ENCODE measurements at places on chromosomes 4 and X.

DNA sequence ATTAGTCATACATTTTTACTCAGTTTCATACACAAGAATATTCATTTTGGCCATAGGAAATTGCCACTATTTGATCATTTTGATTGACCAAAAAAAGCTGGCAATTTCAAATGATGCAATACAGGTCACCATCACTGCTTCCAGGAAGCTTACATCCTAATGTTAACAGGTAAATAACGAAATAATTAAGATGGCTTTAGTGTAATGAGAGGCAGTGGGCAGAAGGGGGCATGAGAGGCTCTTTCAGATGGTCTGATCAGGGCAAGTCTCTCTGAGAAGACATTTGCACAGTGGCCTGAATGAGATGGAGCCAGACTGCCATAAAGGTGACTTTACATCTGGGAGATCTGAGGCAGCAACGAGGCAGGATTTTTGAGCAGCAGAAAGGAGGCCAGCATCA is 170.7 kb downstream of the SLIT2 start:
- DNase-seq = peak; percentile 80

DNA sequence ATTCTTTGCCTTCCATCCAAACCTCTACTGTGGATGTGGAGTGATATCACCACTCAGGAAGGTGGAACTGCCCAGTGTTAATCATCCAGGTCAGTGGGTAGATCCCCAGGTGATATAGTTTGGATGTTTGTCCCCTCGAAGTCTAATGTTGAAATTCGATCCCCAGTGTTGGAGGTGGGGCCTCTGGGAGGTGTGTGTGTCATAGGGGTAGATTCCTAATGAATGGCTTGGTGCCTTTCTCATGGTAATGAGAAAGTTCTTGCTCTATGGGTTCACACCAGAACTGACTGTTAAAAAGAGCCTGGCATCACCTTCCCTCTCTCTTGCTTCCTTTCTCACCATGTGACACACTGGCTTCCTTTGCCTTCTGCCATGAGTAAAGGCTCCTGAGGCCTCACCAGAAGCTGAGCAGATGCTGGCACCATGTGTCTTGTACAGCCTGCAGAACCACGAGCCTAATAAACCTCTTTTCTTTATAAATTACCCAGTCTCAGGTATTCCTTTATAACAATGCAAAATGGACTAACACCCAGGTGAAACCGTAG is 6.8 kb upstream of the SOWAHB start:
- DNase-seq = no peak

GRCh38 chr4:17058536-17058915 is 160.1 kb upstream of the LDB2 start:
- no peak for DNase-seq

DNA sequence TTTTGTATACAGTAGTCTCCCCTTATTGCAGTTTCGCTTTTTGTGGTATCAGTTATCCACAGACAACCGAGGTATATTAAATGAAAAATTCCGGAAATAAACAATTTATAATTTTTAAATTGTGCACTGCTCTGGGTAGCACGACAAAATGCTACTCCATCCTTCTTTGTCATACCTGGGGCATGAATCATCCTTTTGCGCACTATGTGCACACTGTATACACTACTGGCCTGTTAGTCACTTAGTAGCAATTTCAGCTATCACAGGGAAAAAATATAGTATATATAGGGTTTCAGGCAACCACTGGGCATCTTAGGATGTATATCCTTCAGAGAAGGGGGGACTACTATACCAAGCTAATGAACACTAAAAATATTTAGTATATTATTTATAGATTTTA is 198.8 kb upstream of the FAT4 start:
- no peak for DNase-seq

DNA sequence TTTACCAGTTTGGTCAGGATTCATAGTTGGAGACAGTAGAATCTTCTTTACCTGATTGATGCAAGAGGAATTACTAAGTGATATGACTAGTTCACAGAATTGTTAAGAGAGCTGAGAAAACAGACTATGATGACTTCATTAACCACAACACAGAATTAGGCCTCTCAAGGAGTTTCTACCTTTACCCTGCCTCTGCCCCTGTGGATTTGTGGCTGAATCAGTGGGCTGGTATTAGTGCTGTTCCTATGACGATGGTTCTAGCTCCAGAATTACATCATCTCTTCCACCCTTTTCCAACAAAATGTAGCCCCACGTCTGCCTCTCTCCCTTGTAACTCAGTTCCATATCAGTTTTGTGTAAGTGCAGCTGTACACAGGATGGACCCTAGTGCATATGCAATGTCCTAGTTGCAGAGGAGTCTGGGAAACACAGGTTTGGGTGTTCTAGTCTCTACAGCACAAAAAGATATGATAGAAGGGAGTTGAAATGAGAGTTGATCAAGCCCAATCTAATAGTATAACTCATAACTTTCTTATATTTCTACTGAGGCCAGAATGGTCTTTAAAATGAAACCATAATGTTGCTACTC is 99.3 kb downstream of the ANXA5 start:
- peak; percentile 66 for DNase-seq

DNA sequence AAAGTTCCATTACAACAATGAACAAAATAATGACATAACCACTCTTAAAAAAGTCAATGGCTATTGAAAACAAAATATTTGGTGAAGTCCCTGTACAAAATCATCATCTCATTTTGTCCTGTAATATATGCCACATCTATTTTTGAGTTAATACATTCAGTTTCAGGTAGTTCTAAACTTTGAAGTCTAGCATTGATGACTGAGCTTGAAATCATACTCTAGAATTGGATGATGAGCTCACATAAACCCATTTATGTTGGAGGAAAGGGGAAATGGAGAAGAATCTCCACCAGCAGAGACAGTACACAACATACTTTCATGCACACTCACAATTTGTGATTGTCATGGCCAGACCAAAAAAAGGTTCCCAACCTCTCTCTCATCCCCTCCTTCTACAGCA is 371.1 kb upstream of the NR3C2 start:
- DNase-seq = no peak

- no peak for DNase-seq
Observed at GRCh38 chr4:158624889-158625478, 46.7 kb downstream of the C4orf46 start.

DNA sequence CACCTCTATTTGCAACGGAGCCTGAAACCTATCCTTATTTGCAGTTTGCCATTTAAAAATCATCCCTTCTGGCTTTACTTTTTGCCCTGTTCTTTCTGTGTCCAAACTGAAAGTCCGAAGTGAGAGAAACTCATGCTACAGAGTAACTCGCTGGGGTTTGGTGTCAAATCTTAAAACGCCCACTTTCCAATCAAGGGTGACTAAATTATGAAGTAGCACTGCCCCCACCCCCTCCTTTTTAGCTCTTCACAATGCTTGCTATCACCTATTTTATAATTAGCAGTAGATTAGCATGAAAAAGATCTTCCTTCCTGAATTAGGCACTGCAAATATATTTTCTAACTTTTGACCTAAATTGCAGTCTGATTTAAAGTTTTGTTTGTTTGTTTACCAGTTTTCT is 52.5 kb downstream of the VGLL1 start:
- no peak for DNase-seq

DNA sequence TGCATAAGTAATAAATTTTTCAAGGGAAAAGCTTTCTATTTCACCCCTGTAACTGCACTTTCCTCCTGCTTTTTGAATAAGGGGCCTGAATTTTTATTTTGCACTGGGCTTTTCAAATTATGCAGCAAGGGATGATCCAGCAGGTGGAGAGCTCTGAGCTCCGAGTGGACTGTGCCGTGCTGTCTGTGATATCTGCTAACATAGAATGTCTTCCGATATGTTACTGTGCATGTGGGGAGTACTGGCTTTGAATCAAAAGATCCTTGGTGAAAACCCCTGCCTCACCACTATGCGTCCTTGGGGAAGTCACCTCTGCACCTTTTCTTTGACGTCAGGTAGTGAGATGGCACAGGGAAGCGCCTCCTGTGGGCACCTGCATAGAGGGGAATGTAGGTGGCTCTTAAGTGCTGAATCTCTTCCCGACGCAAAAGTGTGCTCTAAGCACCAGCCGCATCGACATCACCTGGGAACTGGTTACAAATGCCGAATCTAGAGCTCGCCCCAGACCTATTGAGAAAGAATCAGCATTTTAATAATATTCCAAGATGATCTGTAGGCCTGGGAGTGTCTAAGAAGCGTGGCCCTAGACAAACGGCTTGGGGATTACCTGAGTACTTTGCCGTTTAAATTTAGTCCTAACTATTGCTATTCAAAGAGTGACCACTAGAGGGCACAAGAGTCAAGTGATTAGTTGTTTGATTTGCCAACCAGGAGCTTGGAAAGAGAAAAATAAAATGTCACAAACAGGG is 19.2 kb upstream of the WFS1 start:
- no peak for DNase-seq

DNA sequence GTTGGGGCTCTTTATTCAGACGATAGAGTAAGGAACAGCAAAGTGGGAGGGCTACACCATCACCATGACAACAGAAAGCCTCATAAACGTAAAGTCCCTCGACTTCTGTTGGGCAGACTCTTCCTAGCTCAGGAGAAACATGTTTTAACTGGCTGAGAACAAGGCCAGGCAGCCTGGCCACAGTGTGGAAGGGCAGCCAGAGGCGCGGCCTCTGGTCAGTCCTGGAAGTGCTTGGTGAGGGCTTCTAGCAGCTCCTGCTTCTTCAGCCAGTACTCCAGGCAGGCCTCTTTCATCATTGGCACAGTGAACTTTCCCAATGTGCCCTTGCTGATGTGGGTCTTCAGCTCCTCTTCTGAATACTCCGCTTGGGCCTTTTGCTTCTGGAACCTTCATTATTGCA is 690.9 kb downstream of the PCDH19 start:
- no peak for DNase-seq

DNA sequence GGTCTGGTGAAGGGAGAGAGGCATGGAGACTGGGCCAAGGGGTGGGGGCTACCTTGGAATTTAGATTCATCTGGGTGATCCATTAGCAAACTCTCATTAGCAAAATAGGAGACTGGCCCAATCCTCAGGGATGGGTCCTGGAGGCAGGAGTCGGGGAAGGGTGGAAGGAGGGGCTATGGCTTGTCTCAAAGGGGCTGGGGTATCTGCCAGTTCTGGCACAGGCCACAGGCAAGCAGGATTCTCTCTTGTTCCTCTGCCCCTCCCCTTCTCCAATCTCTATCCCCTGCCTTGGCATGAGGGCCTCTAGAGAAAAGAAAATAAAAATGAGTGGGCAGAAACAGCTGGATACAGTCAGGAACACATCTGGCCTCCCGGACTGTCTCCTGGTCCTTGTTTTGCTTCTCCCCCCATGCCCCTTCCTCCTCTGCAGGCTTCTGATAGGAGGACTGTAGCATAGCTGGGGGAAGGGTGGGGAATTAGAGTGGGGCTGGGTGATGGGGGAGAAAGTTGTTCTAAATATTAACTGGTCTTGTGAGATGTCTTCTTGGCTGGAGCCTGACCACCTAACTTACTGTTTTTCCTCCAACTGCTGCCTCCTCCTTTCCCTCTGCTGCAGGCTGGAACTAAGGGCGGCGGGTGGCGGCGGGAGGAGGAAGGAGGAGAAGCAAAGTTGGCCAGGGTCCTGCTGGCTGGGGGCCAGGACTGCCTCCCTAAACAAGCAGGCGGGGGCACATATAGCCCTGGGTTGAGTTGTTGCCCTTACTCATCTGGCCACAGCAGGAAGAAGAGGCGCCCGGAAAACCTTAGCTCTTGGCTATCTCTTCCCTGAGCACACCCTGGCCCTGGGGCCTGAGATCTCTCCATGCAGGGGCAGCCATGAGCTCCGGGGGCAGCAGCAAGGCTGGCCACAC is 53.3 kb upstream of the LAS1L start:
- no peak for DNase-seq

DNA sequence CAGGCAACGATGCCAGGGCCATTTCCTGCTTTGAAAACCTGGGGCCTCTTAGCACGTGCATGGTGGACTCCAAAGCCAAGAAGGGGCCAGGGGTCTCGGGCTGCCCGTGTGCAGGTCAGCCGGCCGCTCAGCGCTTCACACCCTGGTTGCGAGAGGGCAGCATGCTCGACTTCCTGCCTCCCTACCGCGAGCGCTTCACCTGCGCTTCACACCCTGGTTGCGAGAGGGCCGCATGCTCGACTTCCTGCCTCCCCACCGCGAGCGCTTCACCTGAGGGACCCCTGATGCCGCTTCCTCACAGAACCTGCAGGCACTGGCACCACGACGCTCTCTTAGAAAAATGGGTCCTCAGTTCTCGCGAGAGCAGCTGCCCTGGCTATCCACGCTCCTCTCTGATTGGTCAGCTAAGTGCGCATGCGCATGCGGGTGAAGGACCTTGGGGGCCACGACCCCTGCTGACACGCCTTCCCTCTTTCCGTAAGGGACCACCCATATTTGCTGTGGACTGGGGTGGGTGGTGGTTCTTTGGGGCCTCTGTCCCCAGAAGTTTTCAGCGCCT is at the start of gene FAM9A:
TSS of gene FAM9A (minus strand) at position 343 of the 559 bp plus-strand sequence. CDS start 1,212 bp downstream, outside the sequence.
- DNase-seq = no peak

- DNase-seq = no peak
Observed at GRCh38 chrX:40581336-40581920, 658 bp downstream of the ATP6AP2 start.

- no peak for DNase-seq
Observed at GRCh38 chrX:76202471-76202870, 29.6 kb downstream of the PBDC1 start.

DNA sequence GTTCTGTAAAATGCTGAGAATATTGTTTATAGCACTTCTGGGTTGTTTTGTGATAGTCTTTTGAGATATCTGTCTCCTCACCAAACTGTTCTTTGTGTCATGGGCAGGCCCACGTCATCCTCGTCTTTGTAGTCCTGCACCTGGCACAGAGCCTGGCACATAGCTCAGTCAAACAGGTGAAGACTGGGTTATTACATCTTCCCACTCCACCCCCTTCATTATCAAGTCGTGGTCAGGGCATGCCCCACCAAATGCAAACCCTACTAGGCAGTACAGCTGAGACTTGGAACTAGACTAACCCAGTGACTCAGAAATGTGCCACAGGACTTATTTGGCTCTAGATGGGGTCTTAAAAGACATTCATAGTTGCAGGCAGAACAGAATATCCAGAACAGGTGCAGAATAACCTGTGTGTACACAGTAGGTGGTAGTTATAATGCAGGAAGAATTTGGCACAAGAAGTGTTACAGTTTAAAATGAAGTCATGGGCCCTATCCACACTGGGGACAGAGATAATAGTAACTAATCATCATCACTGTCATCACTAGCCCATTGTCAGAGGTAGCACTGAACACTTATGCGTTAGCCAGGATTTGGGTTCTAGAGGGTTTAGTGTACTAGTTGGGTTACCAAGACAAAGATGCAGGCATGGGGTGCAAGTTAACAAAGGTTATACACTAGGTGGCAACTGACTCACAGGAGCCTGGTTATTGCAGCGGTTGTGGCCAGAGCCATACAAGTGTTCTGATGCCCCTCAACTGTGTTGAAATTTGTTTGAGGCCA is 74.9 kb downstream of the TBL1X start:
- DNase-seq = no peak

GRCh38 chr4:129355516-129355915 is 259.6 kb downstream of the C4orf33 start:
- no peak for DNase-seq

- DNase-seq = no peak
Observed at GRCh38 chr4:37976507-37976906, 16.3 kb downstream of the PTTG2 start.

- no peak for DNase-seq
Observed at GRCh38 chr4:22906045-22906444, 213.3 kb downstream of the GBA3 start.

- no peak for DNase-seq
Observed at GRCh38 chr4:112156112-112156511, 10.9 kb downstream of the FAM241A start.

Data from islet precursor cell (in vitro differentiated cells).